NCI-H1092 (cell line): ENCODE measurements at places on chromosomes 12 and 14.

- no peak for DNase-seq
Observed at GRCh38 chr12:24697769-24698168, 251.1 kb downstream of the BCAT1 start.

- DNase-seq = no peak
Observed at GRCh38 chr12:48828293-48828692, 10.0 kb downstream of the CACNB3 start.

DNA sequence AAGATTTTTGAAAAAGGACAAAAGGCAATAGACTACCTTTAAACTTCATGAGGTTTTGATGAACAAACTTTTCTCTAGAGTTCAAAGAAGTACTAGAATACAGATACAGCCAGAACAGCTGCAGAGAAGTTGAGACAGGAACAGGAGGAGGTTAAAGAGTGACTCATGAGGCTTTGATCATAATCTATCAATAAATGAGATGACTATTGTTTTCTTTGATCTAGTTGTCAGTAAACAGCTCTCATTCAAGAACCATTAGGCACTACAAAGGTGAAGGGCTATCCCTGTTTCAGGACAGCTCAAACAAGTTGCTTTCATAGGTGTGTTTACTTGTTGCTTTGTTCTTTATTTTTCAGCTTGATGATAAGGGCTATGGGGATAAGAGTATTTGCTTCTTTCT, 2.4 kb downstream of the WASHC3 start:
- DNase-seq = no peak

DNA sequence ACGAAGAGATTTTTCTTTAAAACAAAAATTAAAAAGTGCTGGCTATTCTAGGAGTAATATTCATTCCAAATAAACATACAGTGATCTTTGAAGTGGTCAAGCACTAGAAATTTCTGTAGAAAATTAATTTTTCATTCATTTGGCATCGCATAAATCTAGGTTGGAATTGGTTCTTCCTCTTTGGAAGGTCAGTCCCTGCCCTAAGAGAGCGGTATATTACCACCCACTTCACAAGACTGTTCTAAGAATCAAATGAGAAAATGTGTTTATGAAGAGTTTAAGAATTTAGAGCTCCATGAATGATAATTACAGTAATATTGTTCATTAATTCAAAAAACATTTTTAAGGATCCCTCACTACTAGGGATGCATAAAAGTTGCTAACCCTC, 444 bp upstream of the GEMIN2 start:
- DNase-seq = no peak

GRCh38 chr12:88299567-88300101, 157.5 kb downstream of the TMTC3 start:
- DNase-seq = no peak

DNA sequence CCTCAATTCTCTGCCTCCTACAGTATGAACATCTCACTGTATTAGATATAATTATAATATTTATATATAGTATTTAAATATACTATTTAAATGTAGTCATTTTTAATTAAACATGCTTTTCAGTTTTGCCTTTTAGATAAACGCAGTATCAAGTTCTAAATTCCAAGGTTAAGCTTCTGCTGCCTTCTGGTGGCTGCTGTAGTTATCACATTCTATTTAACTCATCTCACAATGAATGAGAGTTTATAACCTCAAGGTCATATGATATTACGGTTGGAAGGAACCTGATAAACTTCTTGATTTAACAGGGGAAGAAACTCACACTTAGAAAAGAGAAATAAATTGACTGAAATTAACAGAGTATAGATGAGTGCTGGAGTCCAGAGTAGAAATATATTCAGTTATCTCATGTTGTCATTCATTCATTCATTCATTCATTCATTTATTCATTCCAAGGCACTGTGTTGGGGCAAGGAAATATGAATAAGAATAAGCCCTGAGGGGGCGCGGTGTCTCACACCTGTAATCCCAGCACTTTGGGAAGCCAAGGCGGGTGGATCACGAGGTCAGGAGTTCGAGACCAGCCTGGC, 31.9 kb downstream of the GUCY2C start:
- DNase-seq = peak; percentile 15

DNA sequence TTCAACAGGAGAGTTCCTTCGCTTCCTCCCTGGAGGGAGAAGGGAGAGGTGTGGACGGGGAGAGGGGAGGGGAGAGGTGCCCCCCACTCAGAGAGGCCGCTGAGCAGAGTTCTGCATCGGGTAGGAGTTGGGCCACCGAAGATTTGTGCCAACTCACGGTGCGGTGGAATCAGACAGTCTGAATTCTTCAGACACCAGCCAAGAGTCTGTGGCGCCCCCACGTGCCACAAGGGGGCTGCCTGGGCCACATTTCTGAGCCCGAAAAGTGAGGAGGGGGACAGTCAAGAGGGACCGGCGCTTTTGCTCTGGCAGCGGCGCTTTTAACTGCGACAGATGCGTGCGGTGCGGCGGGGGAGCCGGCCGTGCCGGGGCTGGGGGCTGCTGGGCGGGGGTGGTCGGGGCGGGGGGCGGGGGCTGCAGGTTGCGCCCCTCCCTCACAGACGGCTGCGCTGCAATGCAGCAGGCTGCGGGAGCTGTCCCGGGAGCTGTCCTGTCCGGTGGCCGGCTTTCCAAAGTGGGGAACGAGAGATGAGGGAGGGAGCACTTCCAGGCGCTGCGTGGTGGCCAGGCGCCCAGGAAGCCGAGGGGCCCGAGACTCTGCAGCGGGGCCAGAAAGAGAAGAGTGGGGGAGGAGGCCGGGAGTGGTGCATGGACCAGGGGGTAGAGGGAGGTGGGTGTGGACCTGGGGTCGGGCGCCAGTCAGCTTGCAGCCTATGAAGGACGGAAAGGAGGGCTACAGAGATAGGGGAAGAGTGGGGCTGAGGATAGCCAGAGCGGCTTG, 975 bp upstream of the RTL1 start:
- DNase-seq = no peak
